ENCODE measurements at places on chromosomes 7 and 10. TPM values are rescaled to one million over a fixed set of nuclear protein-coding genes. Genes with fewer than 3 reads are reported as not detected.

The AMZ1 gene
- 6.7 TPM for total RNA-seq

The JAKMIP3 gene
- total RNA-seq, result 0.32 TPM

The GRID2IP gene
- not detected for total RNA-seq

The ACHE gene
- total RNA-seq, result 0.49 TPM

The CLDN3 gene
- total RNA-seq, result not detected

The SFRP4 gene
- 0.16 TPM for total RNA-seq

The KCNK18 gene
- not detected for total RNA-seq

The PALS2 gene
- 29.7 TPM for total RNA-seq

The NEUROD6 gene
- total RNA-seq, result not detected

The ADRB1 gene
- total RNA-seq, result not detected

The BTBD16 gene
- not detected for total RNA-seq

The SAMD9L gene
- 26.8 TPM for total RNA-seq

The KCND2 gene
- 0.65 TPM for total RNA-seq

The C10orf67 gene
- 0.16 TPM for total RNA-seq

The GIMAP2 gene
- total RNA-seq, result 5.1 TPM

All from hair follicle dermal papilla cell (primary cell).